ENCODE measurements at places on chromosomes 16 and 17.

DNA sequence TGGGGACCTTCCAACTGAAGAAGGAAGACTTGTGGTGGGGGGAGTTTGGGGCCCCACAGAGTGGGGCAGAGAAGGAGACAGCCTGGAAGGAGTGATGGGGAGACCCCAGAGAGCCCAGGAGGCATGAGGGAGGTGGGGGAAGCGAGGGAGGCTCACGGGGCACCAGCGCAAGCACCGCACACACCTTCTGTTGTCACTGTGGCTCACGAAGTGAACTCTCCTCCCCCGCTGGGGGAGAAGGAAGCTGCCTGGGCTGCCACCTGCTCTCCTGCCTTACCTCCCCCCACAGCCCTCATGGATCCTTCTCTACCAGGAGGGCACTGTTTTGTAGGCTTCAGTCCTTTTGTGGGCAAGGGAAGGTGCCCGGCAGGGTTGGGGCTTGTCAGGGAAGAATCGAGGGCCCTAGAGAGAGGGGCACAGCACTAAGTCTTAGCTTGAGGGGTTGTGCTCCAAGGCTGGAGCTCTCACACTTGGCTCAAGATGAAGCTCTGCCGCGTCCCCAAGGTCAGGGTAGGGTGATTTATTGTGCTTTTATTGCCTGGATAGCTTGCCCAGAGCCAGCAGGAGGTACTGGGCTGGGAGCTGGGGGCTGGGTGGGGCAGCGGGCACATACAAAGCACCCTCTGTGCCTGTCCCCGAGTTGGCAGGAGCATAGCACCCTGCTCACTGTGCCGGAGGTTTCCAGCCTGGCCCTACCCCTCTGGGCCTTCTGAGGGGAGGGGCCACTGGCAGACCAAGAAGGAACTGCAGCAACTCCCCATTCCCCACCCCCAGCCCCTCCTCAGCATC is 4.6 kb upstream of the STARD3 start:
- no peak for DNase-seq

- DNase-seq = peak; percentile 38
Observed at GRCh38 chr16:86044241-86044671, 145.3 kb downstream of the IRF8 start.

DNA sequence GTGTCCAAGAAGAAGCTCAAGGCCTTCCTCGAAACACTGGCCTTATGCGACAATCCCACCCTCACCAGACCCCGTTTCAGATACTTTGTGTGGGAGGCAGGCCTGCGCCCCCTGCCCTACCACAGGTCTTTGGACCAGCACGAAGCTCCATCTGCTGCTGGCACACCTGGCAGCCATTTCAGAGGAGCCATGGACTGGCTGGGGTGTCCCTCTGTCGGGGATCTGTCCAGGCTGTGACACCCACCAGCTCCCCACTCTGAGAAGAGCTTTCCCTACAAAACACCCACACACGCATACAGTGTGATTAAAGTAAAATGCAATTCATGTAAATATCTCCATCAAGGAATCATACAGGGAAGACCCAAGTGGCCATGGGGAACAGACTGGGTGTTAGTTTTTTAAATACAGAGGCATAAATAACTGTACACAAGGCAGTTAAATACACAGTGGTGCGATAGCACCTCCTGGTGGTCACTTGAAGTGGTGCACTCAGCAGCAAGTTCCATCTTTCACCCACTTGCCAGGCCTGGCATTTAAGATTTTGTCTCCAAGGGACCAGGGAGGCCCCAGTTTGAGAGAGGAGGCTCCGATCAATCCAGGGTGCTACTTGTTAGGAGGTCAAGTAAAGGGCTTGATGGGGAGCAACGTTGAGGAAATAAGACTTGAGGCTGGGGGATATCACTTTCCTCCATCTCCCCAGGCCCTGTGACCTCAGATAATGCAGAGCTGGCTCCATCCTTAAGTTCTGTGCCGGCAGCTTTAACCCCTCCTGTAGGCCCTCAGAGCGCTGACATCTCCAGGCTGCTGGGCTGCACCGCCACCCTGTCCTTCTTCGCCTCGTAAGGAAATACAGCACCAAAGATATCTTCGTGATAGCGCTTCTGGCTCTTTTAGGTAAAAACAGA is 43.6 kb downstream of the NOS2 start:
- peak; percentile 54 for DNase-seq

DNA sequence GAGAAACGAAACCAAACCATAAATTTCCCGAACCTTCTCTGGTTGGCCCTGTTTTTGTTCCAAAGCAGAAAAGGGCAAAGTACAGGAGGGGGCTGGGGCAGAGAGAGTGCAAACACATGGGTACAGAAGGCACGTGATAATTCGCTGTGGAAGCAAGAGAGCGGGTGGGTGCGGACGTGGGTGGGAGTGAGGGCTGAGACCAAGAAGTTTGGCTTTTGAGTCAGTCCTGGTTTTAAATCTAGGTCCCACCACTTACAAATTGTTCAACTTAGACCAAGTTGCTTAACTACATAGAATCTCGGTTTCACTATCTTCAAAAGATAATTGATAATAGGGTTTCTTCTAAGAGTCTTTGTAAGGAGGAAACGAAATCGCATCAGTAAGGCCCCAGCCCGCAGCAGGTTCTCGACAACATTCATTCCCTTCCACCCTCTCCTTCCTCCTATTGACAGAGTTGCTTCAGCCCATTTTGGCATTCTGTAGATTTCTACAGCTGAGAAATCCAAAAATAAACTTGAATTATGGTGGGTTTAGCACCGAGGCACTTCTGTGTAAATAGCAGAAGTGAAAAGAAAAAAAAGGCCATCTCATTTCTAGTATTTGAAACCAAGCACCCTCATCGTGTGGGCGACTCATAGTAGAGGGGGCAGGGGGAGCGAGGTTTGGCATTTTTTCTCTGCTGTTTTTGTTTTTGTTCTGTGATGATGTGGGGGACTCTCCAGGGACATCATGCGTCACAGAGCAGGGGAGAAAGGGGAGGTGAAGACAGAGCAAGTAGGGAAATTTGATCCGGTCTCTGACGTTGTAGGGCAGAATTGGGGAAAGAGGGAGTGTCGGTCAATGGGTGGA is 33.6 kb upstream of the CCR7 start:
- DNase-seq = no peak

DNA sequence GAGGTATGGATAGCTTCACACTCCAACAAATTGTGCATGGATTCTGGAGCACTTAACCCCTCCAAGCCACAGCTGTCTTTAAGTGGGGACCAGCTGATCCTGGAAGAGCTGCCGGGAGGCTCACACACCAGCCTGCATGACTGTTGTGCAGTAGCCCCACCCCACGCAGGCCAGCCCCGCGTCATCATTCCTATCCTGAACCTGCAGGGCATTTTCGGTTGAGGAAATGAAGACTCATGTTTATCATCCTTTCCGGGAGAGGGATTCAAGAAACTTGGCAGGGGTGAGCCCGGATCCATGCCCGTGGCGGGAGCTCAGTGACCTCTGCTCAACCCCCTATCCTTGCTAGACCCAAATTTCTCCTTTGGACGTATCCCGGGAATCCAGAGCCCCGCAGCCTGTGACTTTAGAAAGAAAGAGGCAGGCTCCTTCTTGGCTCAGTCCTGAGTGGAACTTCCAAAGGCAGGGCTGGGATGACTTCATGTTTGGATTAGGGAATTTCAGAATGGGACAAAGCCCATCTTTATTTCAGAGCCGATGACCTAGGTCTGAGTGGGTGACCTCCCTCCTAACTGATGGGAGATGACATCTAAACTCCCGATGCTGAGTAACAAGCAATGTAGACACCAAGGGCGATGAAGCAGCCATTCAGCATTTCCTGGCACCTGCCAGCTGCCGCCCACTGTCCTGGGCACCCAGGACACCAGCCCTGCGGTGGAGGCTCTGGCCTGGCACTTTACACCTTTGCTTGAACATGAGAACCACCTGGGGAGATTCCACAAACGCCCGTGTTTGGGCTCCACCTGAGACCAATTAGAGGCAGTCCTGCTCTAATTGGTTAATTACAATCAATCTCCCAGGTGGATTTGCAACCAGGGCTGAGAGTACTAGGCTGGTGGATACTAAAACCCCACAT is 43.3 kb upstream of the CMIP start:
- no peak for DNase-seq

DNA sequence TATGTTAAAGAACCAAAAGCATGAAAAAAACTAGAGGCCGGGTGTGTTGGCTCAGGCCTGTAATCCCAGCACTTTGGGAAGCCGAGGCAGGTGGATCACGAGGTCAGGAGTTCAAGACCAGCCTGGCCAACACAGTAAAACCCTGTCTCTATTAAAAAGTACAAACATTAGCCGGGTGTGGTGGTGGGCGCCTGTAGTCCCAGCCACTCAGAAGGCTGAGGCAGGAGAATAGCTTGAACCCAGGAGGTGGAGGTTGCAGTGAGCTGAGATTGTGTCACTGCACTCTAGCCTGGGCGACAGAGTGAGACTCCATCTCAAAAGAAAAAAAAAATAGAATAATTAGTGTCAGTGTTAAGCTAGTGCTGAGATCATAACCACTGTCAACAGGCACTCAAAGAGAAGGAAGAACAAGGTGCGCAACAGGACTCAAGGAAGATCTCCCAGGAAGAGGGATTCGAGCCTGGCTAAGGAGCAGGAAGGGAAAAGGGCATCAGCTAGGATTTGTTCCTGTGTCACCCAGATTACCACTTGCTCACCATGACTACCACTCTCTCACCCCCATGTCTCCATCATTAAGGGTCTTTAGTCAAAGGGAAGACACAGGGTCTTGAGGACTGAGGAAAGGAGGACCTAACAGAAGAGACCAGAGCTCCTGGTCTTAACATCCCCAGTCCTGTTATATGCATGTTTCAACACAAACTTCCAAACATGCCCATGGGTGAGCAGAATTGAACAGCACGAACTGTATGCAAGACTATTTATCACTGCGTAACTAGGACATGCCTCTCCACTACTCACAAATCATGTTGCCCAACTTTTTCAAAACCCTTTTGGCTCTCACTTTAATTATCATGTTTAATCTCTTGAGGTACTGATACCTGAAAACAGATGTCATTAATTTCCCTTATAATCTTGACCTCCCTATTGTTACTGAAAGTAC is 88.3 kb upstream of the PLEKHM1 start:
- DNase-seq = no peak

DNA sequence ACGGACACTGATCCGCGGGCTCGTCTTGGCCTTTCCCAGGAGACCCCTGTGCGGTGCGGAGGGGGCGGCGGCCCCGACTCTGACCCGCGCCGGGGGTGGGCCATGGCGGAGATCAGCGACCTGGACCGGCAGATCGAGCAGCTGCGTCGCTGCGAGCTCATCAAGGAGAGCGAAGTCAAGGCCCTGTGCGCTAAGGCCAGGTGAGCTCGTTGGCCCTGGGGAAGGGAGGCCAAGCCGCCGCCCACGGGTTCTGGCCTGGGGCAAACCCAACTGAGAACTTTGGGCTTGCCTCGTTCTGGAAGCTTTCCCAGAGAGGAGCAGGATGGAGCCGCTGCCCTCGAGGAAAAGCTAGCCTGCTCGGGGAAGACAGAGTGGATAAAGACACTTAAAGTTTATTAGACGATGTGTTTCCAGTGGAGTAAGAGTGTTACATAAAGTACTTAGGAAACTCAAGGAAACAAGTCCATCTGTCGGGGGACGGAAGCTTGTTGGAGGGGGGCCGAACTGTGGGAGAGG is 540 bp downstream of the PPP4C start:
- DNase-seq = no peak

DNA sequence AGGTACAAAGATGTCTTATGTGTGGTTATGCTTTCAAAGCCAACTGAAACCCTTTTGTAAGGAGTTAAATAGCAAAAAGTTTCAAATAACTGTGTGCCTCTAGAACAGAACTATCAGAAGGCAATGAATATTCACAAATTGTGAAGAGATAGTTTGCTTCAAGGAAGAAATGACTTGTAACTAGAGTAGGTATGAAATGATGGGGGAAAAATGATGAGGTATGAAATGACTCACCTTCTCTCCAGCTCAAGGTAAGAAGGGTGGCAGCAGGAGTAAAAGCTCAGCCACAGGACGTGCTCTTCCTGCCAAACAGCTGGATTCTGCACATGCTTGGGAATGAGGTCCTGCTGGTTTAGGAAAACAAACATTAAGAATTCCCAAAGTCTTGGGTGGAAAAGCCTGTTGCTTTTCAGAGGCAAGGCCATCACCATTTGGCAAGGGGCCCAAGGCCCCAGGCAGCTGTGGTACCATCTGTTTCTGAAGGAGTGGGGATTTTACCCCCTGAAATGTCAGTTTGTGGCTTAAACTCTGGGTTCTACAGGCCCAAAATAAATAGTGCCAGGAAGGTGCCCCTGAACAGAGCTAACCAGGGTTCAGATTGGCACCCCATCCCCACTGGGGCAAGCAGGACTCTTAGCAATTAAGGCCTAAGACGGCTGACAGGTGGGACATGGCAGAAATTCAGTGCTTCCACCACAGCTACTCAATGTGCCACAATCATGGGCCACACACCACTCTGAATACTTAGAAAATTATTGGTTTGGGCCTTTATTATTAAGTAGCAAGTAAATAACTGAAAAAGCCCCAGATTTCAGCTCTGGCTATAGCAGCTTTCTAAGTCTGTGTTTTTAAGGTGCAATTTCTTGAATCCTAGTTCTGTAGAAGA is 13.3 kb downstream of the HERPUD1 start:
- no peak for DNase-seq

GRCh38 chr17:80146121-80147034 is 550 bp downstream of the EIF4A3 start:
- DNase-seq = peak; percentile 42

DNA sequence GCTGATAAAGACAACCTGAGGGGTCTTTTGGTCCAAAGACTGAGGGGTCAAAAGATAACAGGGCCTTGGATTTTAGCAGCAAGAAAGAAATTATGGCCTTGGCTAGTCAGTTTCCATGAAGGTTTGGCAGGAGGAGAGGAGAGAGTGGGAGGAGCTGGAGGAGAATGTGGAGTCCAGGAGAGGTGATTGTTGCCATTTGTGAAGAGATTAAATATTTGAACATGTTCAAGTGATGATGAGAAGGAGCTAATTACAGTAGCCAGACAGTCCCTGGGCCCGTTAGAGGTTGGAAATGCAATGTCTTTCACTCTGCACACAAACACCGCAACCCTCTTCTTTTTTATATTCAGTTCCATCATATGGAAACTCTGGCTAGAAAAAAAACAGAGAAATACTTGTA is 68.6 kb downstream of the TNRC6C start:
- no peak for DNase-seq

GRCh38 chr17:43880420-43880991 is 26.8 kb downstream of the MPP2 start:
- DNase-seq = peak; percentile 33

DNA sequence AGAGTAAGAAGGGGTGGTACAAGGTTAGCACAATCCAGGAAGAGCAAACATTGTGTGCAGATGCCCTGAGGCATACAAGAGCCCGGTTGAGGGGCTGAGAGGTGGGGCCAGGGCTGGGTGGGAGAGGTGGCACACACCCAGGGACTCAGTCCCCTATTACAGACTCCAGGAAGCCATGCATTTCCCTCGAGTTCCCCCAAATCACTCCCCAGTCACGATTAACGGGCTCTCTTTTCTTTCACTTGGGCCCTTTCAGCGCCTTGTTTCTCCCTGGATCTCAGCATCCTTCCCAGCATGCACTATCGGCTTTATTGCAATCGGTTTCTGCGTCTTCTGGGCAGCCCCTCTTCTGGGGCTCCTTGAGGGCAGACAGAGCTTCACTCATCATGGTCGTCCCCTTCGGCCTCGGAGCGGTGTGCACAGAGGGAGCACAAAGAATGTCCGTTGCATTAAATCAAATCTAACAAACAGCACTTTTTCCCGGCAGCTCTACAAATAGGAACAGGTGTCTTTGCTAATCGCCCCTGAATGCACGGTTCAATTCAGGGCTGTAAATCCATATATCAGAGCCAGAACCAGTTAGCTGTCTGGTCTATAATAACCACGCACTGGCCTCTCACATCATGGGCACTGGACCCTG is 184.6 kb upstream of the HSBP1 start:
- no peak for DNase-seq
